ENCODE measurements at places on chromosomes 12 and 14. TPM values are rescaled to one million over a fixed set of nuclear protein-coding genes. Genes with fewer than 3 reads are reported as not detected.

GRCh38 chr12:128467882-128468281 lies 200.9 kb downstream of the TMEM132C start:
- no peaks in the 10 kb centered on the region for H3K4me1 ChIP-seq
- no peaks in the 10 kb centered on the region for H3K36me3 ChIP-seq
- no peak overlapping the region for H3K27ac ChIP-seq
- DNase-seq: no peak

GRCh38 chr14:24013654-24014514 lies 25.2 kb downstream of the DHRS4L2 start:
- H3K27ac ChIP-seq: no peak overlapping the region
- H3K4me1 ChIP-seq: peaks cover 20% of the 10 kb centered on the region
- H3K27me3 ChIP-seq: no peaks in the 10 kb centered on the region
- peaks cover 3% of the 10 kb centered on the region for H3K36me3 ChIP-seq
- peak; percentile 17 for DNase-seq
- H3K4me3 ChIP-seq: no peak overlapping the region

- no peak for DNase-seq
- H3K4me3 ChIP-seq: no peak overlapping the region
- H3K36me3 ChIP-seq: no peaks in the 10 kb centered on the region
- peaks cover 10% of the 10 kb centered on the region for H3K27me3 ChIP-seq
- no peak overlapping the region for H3K27ac ChIP-seq
- H3K4me1 ChIP-seq: peaks cover 6% of the 10 kb centered on the region
Measured at GRCh38 chr12:123914726-123915333, 57.8 kb downstream of the CCDC92 start.

- no peak overlapping the region for H3K27ac ChIP-seq
- DNase-seq: no peak
- H3K4me3 ChIP-seq: no peak overlapping the region
- H3K36me3 ChIP-seq: peaks cover 2% of the 10 kb centered on the region
- H3K4me1 ChIP-seq: no peaks in the 10 kb centered on the region
Measured at GRCh38 chr12:58435647-58436046, 484.7 kb downstream of the LRIG3 start.

DNA sequence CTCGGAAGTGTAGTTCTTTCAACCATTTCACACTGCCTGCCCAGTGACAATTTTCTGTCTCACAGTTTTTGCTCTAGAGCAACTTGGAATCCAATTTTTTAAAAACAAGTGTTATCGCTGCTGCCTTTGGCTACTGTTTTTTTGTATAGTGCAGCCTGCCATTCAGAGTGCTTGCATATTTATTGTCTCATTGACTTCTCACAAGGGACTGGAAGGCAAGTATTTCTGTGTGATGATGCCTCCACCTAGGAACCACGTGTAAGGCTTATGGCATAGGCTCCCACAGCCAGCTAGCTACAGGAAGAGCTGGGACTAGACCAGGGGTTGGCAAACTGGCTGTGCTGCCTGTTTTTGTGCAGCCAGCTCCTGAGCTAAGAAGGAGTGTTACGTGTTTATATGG lies 903 bp downstream of the PARPBP start:
- peak overlapping the region; percentile 90 for H3K4me3 ChIP-seq
- DNase-seq: no peak
- H3K36me3 ChIP-seq: peaks cover 5% of the 10 kb centered on the region
- peaks cover 14% of the 10 kb centered on the region for H3K4me1 ChIP-seq
- H3K27ac ChIP-seq: peak overlapping the region; percentile 91

DNA sequence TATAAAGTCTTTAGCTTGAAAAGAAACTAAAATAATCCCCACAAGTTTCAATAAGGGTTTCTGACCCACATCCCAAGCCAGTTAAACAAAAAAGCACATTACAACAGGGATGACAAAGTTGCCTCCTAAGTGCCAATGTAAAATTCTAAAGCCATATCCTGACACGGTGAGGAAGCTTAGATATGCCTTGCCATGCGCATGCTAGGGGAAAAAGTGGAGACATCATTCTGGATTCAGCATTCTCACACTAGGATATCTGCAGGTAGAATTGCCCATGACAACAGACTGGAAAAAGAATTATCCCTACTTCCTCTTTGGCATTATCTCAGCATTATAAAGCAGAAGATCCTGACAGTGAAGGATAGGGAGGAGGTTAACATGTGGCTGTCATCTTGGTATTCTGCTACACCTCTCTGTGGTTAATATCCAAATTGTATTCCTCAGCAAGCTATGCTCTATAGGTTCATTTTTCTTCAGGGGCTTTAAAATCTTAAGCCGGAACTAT lies 4.9 kb downstream of the DUSP6 start:
- no peaks in the 10 kb centered on the region for H3K27me3 ChIP-seq
- H3K4me1 ChIP-seq: peaks cover 32% of the 10 kb centered on the region
- no peak for DNase-seq
- H3K4me3 ChIP-seq: no peak overlapping the region
- peaks cover 2% of the 10 kb centered on the region for H3K36me3 ChIP-seq

- no peak overlapping the region for H3K4me3 ChIP-seq
- no peak for DNase-seq
- peaks cover 8% of the 10 kb centered on the region for H3K4me1 ChIP-seq
- no peaks in the 10 kb centered on the region for H3K27me3 ChIP-seq
- peaks cover 3% of the 10 kb centered on the region for H3K36me3 ChIP-seq
Measured at GRCh38 chr12:132736913-132737312, 24.7 kb downstream of the ANKLE2 start.

DNA sequence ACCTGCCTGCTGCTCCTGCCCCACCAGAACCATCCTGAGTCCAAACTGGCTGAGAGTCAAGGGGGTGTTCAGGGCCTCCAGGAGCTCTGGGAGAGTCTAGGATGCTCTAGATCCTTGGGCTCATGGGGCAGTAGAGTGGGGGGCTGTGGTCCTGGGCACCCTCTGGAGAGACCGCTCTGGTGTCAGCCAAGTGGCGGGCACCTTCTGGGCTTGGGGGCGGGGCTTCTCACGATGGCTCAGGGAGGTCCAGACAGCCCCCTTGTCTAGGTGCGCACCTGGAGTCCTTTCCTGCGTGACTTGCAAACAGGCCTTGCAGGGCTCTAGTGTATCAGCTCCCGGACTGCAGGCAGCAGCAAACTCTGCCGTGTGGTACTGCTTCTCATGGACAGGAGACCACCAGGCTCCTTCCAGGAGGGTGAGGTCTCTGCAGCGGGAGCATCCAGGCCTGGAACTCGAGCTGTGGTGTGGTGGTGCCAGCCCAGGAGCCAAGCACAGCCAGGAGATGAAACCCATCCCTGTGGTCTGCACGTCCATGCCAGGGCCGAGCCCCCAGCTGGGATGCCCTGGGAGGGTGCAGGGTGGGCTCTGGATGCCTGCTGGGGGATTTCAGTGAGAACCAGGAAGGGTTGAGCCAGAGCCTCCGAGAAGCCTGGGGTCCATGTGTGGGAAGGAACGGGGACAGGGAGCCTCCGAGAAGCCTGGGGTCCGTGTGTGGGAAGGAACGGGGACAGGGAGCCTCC lies 15.0 kb downstream of the PACS2 start:
- H3K27me3 ChIP-seq: no peaks in the 10 kb centered on the region
- DNase-seq: no peak
- no peak overlapping the region for H3K27ac ChIP-seq

- H3K4me3 ChIP-seq: no peak overlapping the region
- H3K36me3 ChIP-seq: no peaks in the 10 kb centered on the region
- DNase-seq: no peak
- H3K27me3 ChIP-seq: no peaks in the 10 kb centered on the region
- H3K4me1 ChIP-seq: no peaks in the 10 kb centered on the region
Measured at GRCh38 chr12:18257251-18257650, 4.1 kb upstream of the PIK3C2G start.

GRCh38 chr12:79615596-79616560 lies 74.9 kb downstream of the PAWR start:
- DNase-seq: no peak
- no peak overlapping the region for H3K4me3 ChIP-seq
- H3K27ac ChIP-seq: no peak overlapping the region
- H3K4me1 ChIP-seq: peaks cover 2% of the 10 kb centered on the region
- H3K27me3 ChIP-seq: no peaks in the 10 kb centered on the region
- no peaks in the 10 kb centered on the region for H3K36me3 ChIP-seq

- H3K27ac ChIP-seq: peak overlapping the region; percentile 100
- no peak for DNase-seq
- peaks cover 5% of the 10 kb centered on the region for H3K36me3 ChIP-seq
- peaks cover 37% of the 10 kb centered on the region for H3K4me1 ChIP-seq
Measured at GRCh38 chr12:82359115-82359478, 768 bp downstream of the METTL25 start.

DNA sequence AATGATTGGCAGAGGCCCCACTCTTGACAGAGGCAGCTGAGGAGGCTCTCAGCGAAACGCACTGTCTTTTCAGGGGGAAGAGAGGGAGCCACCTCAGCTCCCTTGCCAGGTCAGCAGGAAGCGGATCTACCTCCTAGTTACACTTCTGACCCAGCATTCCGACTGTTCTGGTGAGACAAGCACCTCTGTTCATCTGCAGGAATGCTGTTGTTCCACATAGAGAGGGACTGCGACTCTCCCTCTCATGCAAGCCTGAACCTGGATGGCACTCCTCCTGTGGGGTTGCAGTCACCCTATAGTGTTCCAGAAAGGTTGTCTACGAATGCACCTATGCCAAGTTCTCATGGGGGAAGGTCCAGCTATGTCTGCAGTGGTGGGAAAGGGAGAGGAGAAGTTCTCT lies 37.1 kb upstream of the AEBP2 start:
- no peaks in the 10 kb centered on the region for H3K27me3 ChIP-seq
- H3K4me1 ChIP-seq: no peaks in the 10 kb centered on the region
- no peak overlapping the region for H3K27ac ChIP-seq
- no peak for DNase-seq
- H3K36me3 ChIP-seq: no peaks in the 10 kb centered on the region
- H3K4me3 ChIP-seq: no peak overlapping the region

GRCh38 chr12:116319898-116320621 lies 42.6 kb upstream of the MED13L start:
- no peak for DNase-seq
- H3K27me3 ChIP-seq: peaks cover 10% of the 10 kb centered on the region
- peaks cover 17% of the 10 kb centered on the region for H3K4me1 ChIP-seq
- no peaks in the 10 kb centered on the region for H3K36me3 ChIP-seq

FAIM2 gene
- 0.68 TPM for total RNA-seq

COX8C gene
- not detected for total RNA-seq

STYK1 gene
- total RNA-seq: not detected

MIP gene
- total RNA-seq: not detected

KRT82 gene
- total RNA-seq: not detected

LBHD2 gene
- not detected for total RNA-seq
